ENCODE measurements at places on chromosomes 6 and 20.

DNA sequence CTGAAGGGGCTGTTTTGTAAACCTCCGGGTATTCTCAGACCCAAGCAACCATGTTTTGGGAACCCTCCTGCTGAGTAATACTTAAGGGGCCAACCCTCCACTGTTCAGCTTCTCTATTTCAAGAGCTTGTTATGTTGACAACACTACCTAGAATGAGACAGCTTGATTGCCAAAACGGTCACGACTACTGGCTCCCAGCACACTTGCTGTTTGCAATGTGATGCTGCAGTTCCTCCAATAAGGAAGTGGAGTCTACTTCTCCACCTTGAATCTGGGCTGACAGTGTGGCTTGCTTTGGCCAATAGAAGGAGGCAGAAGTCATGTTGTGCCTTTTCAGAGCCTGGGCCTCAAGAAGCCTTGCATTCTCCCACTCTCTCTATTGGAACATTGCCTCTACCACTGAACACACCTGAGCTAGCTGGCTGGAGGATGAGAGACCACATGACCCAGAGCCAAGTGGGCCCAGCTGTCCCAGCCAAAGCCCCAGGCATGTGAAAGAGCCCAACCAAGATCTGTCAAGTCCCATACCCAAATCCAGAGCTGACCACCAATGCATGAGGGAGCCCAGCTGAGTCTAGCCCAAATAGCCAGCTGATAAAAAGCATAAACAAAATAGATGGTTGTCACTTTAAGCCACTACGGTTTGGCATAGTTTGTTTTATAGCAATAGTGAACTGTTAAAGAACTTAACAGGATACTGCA lies 108.0 kb downstream of the PRND start:
- DNase-seq, result no peak

DNA sequence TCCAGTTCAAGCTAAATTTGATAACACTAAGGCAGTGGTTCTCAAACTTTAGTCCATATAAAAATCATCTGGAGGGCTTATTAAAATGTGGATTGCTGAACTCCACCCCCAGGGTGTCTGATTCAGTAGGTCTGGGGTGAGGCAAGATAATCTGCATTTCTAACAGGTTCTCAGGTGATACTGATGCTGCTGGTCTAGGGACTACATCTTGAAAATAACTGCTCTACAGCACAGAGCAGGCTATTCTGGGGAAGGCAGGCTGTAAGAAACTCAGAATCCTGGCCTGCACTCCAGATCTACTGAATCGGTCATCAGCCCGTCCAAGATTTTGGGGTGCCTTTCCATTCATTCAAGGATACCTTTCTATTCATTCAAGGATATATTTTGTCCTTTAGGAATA lies 11.5 kb downstream of the CALHM5 start:
- no peak for DNase-seq

- DNase-seq, result no peak
Observed at GRCh38 chr6:31300797-31301196, 28.9 kb upstream of the HLA-C start.

- DNase-seq, result no peak
Observed at GRCh38 chr6:52326540-52327364, 35.2 kb upstream of the PAQR8 start.

DNA sequence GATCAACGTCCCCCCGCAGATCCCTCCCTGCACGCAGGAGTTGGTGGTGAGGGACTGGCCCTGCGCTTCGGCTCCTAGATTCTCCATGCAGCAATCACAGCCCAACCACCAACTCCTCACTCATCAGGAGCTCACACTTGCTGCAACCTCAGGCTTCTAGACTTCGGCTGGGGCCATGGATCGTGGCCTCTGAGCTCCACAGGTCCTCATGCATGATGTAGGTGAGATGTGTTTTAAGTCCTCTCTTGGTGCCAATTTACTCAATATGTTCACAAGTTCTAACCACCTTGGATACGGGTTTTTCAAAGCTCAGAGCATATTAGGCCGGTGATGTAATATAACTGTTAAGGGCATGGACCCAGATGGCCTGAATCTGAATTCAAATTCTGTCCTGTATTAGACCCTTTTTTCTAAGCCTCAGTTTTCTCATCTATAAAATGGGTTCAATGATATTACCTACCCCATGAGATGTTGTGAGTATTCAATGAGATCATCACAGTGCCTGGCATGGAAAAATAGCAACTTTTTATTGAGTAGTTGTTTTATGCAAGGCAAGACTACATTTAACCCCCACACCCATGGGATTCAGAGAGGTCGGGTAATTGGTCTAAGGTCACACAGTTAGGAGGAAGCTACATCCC lies 31.0 kb downstream of the SUN5 start:
- DNase-seq, result no peak

GRCh38 chr6:142602972-142603371 lies 301.2 kb downstream of the ADGRG6 start:
- DNase-seq, result no peak

DNA sequence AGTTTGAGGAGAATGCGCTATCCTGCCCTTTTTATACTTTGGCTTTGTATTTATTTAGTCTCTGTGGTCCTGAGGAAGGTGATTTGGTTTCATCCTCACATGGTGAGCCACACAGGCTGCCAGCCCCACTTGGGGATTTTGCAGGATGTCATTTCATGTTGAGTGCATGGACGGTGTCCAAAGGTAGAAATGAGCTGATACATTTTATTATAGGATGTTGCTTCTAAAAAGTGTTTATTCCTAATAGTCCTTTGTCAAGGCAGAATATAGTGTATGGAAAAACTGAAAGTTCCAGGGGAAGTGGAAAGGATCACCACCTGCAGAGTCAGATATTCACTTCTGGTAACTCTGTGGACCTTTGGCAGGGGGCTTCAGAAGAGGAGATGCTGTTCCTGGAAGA lies 434.6 kb downstream of the CD109 start:
- DNase-seq, result no peak

All from fibroblast of skin of abdomen (primary cell).